ENCODE measurements at places on chromosomes 3 and 15.

GRCh38 chr3:192795021-192795420 is 67.7 kb upstream of the FGF12 start:
- no peak for DNase-seq

- DNase-seq = peak; percentile 47
These were observed 63.2 kb downstream of the DGKG start for GRCh38 chr3:186298876-186299275.

DNA sequence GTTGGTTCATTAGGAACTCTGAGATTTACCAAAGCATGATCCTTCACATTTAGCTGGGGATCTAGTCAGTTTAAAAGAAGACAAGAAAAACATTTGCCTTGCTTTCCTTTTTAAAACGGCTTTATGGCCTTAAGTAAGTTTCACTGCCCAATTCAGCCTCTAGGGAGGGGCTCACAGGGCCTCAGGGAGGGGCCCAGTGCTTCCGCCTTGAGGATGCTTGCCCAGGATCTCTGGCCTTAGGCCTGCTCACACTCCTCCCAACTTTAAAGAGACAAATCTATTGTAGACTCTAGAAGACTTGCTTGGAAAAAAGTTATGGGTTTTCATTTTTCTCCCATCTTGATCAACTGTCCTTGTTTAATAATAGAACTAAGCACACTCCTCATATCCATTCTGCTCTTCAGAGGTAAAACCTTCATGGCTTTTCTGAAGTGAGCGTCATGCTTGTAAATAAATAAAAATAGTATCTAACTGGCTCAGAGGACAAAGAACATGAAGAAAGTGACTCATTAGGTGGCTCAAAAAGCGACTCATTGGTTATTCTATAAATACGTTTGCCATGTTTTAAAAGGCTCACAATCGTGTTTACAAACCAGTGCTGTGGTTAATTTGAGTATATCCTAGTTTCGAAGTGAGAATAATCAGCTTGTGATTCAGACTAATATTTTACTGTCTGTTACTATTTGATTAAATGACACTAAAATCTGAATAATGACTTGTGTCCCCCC is 13.7 kb downstream of the PDHB start:
- DNase-seq = peak; percentile 62

DNA sequence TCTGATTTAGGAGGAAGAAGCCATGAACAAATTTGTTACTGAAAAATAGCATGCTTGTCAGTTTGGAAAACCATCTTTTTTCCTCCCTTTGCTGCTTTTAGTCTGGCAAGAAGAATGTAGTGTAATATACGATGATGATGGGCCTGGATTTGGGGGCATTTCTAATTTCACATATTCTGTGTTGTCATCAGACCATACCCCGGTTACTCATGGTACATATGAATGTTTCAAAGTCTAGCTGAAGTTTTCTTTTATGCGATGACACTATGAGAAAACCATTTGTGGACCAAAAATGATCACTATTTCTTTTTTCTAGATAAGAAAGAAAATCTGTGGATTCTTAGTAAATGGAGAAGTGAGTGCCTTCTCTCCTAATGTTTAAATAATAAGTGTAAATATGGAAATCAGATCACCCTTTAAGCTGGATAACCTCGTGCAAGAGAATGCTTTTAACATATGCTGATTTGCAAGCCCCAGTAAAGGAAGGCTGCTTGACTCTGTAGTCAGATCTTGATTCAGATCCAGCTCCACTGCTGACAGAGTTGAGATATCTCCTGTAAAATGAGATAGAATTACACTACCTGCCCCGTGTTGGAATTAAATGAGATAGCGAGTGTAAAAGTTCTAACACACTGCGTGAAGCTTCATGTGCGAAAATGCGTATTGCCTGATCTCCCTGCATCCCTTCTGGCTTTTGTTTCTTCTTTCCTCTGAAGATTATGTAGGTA is 3.0 kb downstream of the MEF2A start:
- DNase-seq = no peak

DNA sequence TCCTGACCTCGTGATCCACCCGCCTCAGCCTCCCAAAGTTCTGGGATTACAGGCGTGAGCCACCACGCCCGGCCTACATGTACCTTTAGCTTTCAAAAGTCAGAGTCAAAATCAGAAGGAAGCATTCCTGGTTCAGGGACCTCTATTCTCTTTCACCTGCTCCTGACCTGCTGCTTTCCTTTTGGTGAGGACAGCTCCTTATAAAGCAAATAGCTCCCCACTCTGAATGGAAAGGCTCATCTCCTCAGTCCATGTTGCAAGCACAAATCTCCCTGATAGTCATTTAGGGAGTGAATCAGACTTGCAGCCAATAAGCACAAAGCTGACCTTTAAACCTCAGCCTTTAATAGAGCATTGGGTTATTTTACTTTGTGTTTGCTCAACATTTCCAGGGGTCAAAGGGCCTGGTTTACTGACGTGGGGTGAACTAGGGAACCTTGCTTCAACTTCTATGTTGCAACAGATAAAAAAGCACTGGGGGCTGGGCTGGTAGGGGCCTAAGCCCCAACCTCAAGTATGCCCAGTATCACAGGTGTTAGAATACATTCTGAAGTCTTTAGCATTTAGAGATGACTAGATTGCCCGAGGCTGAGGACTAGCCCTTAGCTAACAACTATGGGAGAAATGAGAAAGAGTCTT is 43.1 kb downstream of the THRB start:
- no peak for DNase-seq

- DNase-seq = no peak
These were observed 55.9 kb upstream of the MEF2A start for GRCh38 chr15:99509686-99510461.

DNA sequence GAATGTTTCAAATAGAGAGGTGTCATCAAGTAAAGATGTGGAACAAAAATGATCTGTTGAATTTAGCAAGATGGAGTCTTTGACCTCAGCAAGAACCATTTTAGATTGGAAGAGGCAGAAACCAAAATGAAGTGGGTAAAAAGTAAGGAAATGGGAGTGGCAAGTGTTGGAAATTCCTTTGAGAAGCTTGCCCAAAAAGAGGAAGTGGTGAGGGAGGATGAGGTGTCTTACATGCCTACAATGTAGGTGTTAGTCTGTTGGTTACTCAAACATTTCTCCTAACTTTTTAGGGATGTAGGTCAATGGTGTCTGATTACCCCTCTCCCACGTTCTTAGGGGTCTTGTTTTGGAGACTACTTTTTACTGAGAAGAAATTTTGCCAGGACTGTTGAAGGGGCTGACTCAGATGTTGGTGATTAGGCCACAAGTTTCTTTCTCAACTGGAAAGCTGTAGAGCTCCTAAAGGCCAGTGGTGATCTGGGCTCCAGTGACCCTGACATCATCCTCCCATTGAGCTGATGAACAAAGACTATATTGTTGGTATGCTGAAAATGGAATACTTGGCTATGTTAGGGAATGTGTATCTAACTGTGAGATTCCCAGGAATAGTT is 5.1 kb downstream of the PPP2R3A start:
- DNase-seq = peak; percentile 45

DNA sequence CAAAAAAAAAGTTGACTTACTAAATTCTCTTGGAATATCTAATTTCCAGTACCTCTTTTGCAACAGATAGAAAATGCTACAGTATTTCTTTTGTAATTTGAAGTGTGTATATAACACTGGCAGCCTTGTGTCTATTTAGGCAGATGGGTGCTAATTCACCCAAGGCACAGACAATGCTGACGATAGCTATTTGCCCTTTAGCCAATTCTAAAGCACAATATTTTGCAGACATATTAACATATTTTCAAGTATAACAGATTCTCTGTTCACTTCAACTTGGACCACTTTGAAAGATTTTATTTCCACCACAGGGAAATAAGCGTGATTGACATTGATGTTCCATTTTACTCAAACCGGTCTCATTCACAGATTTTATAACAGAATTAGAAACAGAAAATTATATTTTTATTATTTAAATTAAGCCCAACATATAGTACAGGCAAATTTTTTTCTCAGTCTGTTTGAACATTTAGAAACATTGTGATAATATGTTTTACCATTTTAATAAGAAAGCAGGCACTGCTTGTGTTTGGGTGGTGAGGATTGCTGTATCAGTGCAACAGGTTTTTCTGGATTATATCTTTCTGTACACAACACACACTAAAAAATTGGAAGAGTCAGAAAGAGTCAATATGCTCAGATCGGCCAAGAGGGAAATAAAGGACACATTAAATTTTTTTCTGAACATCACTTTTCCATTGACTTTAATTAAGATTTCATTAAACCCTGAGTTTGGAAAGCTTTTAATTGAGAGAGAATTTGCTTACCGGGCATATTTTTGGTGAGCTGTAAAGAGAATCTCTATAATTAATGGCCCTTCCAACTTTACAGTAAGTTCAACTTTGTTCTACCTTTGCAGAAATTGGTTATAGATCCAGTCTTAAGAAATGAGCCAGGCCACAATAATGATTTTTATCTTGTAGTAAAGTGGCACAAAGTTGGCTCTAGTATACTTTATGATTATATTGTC is 327.3 kb upstream of the NR2F2 start:
- no peak for DNase-seq

DNA sequence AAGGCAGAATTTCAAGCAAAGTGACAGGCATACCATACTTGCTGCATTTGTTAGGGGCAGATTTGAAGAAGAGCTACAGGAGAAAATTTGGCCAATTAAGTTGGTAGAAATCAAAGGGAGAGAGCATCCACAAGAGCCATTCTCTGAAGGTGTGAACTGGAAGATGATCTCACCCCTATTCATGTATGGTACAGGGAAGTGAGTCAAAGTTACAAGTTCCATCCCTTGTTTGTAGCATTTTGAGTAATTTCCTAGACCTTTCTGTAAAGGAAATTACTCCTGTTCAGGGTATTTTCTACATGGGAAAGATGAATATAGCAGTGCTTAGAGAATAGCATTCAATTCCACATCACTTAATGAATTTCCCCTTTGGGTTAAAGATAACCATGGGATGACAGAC is 28.4 kb downstream of the TTC14 start:
- no peak for DNase-seq

GRCh38 chr3:148975248-148975647 is 16.1 kb upstream of the GYG1 start:
- DNase-seq = no peak

GRCh38 chr3:187130346-187131066 is 8.8 kb downstream of the RPL39L start:
- DNase-seq = peak; percentile 18

- no peak for DNase-seq
These were observed 249.1 kb upstream of the MCTP2 start for GRCh38 chr15:93982226-93982727.

- no peak for DNase-seq
These were observed 105.7 kb downstream of the APBA2 start for GRCh38 chr15:28991236-28992171.

GRCh38 chr15:86875067-86875466 is 795.4 kb downstream of the AGBL1 start:
- no peak for DNase-seq

GRCh38 chr3:133368371-133369067 is 31.3 kb upstream of the BFSP2 start:
- DNase-seq = no peak

- DNase-seq = no peak
These were observed 474.8 kb upstream of the GBE1 start for GRCh38 chr3:82236257-82236656.

DNA sequence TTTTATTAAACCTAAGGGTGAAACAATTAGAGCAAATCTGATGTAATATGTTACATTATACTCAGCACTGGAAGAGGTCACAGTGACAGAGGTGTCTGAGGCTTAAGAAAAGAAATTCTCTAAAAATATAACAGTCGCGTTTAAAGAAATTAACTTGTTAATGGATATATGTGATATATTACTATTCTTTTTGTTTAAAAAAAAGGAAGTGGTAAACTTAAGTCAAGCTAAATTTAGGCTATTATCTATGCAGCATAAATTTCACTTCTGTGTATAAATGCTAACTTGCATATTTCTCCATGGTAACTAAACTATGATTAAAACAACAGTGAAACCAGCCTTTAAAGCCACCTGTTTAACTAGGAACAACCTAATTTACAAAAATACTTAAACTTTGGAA is 191.3 kb downstream of the FOXP1 start:
- DNase-seq = no peak

DNA sequence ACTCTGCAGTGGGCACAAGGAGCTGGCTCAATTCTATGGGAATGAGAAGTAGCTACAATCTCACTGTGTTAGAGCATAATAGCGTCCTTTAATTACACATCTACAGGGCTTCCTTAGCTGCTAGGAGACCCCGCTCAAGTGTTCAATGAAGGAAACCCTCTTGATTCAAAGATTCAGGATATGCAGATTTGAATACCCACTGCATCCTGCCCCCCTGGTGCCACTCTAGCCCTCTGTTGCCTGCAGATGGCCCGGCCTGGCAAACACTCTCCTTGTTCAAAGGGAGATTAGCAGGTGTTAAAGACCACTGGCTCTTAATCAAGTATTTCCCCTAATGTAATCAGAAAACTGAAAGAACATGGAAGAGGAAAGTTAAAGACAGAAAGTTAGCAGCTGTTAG is 356.6 kb downstream of the VGLL3 start:
- no peak for DNase-seq

DNA sequence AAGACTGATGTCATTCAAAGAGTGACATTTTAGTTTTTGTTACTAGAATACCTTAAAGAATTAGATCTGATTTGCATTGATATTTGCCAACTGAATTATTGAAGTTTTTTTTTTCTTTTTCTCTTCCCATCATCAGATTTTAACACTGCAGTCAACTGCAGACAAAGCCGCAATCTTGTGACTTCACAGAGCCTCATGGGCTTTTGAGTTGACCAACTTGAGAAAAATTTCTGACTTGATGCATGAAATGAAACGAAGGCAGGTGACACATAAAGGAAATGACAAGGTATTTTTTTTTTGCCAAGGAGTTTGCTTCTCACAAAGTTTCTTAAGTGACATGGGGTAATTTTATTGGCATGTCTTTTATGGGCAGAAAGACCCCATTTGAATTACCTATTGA is 383.7 kb downstream of the GAP43 start:
- no peak for DNase-seq

GRCh38 chr3:30443756-30444673 is 162.4 kb upstream of the TGFBR2 start:
- DNase-seq = no peak

- DNase-seq = peak; percentile 23
These were observed 177.1 kb downstream of the CD47 start for GRCh38 chr3:107913701-107914100.

GRCh38 chr15:77864211-77865105 is 213.1 kb downstream of the TBC1D2B start:
- no peak for DNase-seq

DNA sequence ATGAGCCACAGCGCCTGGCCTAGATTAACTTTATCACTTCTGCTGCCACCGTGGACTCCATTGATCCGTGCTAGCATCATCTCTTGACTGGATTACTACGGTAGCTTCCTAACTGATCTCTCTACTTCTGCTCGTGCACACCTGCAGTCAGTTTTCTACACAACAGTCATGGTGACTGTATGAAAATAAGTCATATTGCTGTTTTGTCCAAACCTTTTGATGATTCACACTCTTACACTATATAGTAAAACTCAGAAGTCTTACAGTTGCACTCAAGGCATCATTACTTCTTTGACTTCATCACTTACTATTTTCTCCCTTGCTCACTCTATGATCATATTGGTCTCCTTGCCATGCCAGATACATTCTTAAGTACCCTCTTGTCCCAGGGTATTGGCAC is 10.1 kb downstream of the PDCD6IP start:
- no peak for DNase-seq

- DNase-seq = peak; percentile 8
These were observed 26.2 kb downstream of the KIF7 start for GRCh38 chr15:89628806-89629715.

All from AG20443 (cell line).